ENCODE measurements at places on chromosomes 6 and 20. TPM values are rescaled to one million over a fixed set of nuclear protein-coding genes. Genes with fewer than 3 reads are reported as not detected.

DNA sequence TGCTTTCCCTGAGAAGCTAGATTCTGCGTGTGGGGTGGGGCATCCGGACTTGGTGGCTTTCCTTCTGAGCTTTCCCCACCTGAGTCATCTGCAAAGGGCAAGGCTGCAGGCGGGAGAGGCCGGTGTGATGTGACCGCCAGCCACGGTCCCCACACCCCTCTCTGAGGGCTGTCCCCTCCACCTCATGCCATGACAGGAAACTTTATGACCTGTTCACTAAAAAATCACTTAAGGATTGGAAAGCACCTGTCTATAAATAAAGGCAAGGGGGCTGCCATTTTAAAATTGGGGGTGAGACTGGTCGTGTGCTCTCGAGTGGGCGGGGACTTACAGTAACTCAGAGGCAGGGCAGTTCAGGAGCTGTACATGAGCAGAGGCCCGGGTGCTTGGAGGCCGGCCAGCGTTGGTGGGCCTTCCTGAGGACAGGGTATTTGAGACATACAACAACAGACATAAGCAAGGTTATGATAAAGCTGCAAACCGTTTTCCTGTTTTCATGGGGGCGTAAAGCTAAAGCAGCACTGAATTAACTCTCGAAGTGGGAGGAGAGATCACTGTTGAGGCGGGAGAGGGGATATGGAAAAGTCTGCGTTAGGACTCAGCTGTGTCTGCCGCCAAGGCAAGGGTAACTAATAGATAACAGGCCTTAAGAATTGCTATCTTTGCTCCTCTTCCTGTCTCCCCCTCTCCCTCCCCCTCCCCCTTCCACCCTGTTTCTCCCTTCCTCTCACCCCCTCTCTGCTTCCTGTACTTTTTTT is 16.1 kb upstream of the SERPINB1 start:
- DNase-seq: no peak

DNA sequence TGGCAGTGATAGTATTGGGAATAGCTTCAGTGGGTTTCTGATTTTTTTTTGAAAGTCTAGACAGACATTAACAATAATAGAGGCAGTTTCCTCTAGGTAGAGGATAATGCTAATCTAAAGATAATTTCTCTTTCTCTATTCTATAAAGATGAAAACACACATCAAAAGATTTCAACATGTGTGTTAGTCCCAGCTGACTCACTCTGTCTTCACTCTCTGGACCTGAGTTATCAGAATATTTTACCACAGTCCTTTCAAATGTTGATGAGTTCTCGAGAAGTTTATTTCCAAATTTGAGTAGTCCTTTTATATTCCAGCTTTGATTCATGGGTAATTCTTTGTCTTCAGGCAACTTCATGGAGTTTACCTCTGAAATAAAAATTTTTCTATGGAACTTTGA is 17.1 kb downstream of the RPRD1B start:
- peak; percentile 66 for DNase-seq

SALL4 gene
- 0.26 TPM for total RNA-seq

DNA sequence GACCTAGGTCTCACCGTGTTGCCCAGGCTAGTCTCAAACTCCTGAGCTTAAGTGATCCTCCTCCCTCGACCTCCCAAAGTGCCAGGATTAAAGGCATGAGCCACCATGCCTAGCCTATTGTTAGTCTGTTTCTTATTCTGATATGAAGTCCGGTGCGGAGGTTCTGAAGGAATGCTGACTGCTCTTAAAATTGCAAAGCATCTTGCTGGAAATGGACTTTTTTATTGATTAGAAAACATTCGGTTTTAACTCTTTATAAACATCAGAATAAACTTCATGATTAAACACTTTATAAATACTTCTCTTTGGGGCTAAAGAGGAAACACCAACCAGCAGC is 3.2 kb downstream of the TNFAIP3 start:
- no peak for DNase-seq

DNA sequence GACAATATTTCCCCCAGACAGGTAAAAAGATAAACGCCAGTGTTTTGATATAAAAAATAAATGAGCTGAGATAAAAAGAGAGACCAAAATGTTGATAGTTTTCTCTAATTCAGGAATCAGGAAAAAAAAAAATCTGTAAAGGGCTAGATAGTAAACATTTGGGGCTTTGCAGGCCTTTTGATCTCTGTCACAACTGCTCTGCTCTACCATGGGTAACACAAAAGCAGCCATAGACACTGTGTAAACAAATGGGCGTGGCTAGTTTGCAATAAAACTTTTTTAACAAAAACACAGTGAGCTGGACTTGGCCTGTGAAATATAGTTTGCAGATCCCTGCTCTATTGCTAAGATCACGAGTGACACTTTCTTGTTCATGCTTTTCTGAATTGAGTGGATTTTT is 219.1 kb upstream of the STXBP5 start:
- DNase-seq: no peak

DNA sequence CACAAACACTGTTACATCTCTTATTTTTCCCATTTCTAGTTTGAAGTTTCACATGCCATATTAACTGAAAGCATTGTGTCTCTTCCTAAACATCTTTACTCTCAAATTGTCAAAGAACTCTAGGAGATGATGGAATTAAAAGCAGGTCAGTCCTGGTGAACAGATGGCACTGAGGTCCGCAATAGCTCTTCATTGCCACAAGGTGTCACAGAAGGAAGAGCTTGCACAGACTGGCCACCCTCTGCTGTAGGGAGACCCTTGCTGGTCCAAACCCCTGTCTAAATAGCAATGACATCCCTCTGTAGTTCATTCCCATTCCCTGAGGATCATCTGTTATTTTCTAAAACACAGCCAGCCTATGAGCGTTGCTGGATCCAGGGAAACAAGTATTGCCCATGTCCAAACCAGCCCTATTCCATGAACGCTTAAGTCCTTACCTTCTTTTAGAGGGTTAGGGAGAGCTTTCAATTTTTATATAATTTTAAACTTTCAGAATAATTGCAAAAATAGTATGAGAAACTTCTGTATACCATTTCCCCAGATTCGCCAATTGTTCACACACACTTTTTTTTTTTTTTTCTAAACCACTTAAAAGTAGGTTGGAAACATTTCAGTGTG is 10.1 kb upstream of the HDAC2 start:
- no peak for DNase-seq

- no peak for DNase-seq
These were observed 12.0 kb downstream of the LRRN4 start for GRCh38 chr20:6041808-6042265.

SYCP2 gene
- 0.26 TPM for total RNA-seq

CCNC gene
- 94.8 TPM for total RNA-seq

VWA7 gene
- total RNA-seq: 0.26 TPM

PROKR2 gene
- total RNA-seq: not detected

GRCh38 chr20:4671015-4671414 is 50.7 kb upstream of the PRND start:
- no peak for DNase-seq

NDUFAF5 gene
- total RNA-seq: 22.0 TPM

- no peak for DNase-seq
These were observed 9.8 kb upstream of the CGA start for GRCh38 chr6:87104667-87105066.

DNA sequence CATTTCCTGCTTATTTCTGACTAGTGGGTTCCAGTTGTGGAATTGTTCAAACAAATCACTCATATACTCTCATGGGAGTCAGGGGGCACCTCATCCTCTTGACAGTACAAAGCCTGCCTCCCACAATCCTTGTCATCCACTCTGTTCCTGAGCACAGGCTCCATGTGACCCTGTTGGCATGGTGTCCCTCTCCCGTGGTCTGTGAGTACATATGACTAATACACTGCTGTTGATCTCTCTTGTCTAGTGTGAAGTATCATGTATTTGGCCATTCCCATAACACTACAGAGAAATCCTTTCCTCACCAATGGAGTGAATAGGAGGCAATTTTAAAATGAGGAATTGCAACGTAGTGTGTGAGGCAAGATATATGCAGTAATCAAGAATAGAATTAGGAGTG is 185.3 kb downstream of the OGFRL1 start:
- peak; percentile 92 for DNase-seq

GRM4 gene
- total RNA-seq: under 0.01 TPM

DNA sequence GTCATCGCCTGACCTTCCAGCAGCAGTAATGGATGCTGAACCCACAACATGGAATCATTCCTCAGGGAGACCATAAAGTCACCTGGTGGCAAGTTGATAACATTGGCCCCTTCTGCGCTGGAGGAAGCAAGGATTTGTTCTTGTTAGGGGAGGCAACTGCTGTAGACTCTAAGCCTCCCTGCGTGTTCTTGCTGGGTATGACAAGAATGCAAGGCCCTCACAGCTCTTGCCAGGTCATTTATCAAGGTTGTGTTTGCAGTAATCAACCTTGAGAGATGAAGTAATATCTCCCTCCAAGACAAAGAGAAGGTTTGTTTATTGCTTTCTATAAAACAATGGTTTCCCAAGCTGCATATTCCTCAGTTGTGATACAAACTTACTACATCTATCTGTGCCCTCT is 80.9 kb downstream of the PERP start:
- DNase-seq: no peak

- no peak for DNase-seq
These were observed 3.9 kb upstream of the NRSN1 start for GRCh38 chr6:24122139-24122538.

DNA sequence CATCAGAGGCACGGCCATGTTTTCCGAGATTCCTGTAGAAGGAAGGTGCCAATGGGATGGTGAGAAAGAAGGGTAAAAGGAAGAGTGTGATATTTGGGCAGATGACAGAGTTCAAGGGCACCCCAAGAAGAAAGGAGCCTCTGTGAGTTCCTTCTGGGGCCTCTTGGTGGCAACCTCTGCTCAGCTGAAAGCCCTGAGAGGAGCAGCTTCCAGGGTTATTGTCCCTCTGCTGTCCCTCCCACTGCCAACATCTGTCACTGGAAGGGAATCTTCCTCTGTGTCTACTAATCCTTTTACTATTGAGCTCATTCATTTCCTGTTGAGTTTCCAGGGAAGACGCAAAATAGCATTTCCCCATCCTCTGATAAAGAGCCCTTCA is 40.0 kb upstream of the KCNK16 start:
- no peak for DNase-seq

KCNQ5 gene
- 0.38 TPM for total RNA-seq

ARMH2 gene
- not detected for total RNA-seq

DNA sequence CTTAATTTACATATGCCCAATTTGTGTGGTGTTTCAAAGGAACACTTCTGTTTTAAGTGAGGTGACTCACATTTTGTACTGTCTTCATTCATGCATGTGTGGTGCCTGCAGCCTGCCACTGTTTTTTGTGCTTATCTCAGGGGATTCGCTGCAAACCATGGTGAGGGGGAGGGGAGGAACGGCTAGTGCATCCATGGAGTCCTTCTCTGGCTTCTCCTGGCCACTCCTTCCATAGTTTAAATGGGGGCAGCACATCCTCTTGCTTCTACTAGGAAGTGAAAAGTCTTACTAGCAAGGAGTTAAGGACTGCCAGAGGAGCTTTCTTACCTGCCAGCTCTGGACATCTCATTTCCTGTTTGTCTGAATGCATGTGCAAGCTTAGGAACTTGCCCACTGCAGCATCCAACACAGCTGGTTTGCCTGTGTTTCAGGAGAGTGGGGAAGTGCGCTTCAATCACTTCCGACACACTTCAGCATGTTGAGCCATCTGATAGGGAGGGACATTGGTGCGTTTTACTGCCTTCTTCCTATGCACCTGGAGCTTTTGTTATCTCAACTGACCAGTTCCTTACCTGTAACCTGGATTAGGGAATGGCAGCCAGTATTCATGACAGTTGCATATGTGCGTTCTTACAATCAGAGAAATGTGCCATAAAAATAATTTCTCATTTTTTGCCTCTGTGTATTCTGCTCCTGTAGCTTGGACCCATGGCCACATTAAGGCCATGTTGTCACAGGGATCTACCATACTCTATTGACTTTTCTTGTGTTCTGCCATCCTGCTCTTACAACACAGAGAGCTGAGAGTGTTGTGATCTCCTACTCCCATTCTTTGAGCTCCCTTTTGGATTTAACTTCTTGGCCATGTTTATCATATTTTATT is 211.3 kb downstream of the ARID1B start:
- peak; percentile 44 for DNase-seq

GRCh38 chr6:114334237-114334636 is 8.6 kb downstream of the HS3ST5 start:
- no peak for DNase-seq

DNA sequence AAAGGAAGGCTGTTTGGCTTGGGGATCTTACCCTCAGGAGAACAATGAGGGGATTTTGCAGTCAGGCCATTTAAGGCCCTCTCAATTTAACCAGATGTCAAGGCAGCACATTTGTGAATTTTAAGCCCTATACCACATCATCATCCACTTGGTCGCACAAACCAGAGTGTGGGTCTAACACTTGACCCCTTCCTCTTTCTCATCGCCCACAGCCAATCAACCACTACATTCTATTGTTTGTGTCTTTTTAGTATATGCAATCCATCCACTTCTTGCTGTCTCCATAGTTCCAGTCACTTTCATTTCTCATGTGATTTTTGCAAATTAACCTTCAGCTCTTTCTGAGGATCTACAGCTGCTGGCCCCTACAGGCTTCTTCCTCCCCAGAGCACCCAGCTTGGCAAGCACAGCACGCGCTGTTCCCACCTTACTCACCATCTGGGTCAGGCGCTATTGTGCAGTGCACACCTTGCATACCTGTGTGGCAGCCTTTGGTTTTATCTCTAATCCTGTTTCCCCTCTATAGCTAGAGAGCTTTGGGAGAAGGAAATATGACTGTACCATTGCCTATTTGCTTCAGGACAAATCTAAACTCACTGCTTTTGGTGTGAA is 32.3 kb upstream of the CD83 start:
- peak; percentile 19 for DNase-seq

GRCh38 chr6:39979461-39980328 is 45.4 kb upstream of the MOCS1 start:
- DNase-seq: no peak

GRCh38 chr6:110573537-110573936 is 97.1 kb upstream of the SLC22A16 start:
- no peak for DNase-seq

- peak; percentile 69 for DNase-seq
These were observed 17.1 kb downstream of the B4GALT5 start for GRCh38 chr20:49696594-49696993.

GRCh38 chr20:39853050-39853449 is 836.0 kb downstream of the MAFB start:
- DNase-seq: no peak
